ENCODE measurements at places on chromosomes 6 and 20.

GRCh38 chr20:7912551-7912950 is 27.7 kb downstream of the HAO1 start:
- no peak for DNase-seq

GRCh38 chr20:62728028-62728780 is 19.6 kb downstream of the NTSR1 start:
- no peak for DNase-seq

GRCh38 chr6:117992856-117993255 is 85.8 kb downstream of the SLC35F1 start:
- DNase-seq = no peak

DNA sequence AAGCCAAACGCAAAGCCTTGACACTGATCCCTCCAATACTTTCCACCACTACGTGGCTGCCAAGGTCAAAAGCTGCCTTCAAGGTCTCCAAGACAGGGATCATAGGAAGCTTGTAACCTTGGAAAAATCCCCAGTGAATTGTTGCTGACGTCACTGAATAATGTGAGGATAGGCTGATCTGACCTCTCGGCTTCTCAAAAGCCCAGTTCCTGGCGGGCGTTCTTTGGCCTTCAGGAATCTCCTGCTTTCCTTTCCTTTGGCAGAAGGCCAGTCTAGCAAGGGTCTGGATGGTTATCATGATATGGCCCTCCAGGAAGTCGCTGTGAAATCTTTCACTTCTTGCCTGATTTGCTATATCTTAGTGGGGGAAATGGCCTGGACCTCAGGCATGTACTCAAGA is 61.4 kb upstream of the TNFAIP3 start:
- no peak for DNase-seq

GRCh38 chr6:74581681-74582080 is 624.2 kb downstream of the COL12A1 start:
- no peak for DNase-seq

DNA sequence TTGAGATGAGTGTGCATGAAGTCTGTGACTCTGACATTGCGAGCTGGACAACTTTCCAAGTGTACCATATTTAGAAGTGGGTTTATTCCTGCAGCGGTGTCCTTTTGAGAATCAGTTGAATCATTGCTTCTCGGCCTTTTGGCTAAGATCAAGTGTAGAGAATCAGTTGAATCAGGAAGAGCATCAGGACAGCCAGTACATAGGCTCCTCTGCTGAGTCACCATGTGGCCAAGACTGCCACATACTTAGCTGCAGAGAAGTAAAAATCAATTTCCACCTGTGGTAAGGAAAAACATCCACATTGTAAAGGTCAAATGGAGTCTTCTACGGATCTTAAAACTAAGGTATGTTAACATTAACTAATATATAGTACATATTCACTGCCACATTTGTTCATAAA is 428.4 kb upstream of the MARCKS start:
- no peak for DNase-seq

DNA sequence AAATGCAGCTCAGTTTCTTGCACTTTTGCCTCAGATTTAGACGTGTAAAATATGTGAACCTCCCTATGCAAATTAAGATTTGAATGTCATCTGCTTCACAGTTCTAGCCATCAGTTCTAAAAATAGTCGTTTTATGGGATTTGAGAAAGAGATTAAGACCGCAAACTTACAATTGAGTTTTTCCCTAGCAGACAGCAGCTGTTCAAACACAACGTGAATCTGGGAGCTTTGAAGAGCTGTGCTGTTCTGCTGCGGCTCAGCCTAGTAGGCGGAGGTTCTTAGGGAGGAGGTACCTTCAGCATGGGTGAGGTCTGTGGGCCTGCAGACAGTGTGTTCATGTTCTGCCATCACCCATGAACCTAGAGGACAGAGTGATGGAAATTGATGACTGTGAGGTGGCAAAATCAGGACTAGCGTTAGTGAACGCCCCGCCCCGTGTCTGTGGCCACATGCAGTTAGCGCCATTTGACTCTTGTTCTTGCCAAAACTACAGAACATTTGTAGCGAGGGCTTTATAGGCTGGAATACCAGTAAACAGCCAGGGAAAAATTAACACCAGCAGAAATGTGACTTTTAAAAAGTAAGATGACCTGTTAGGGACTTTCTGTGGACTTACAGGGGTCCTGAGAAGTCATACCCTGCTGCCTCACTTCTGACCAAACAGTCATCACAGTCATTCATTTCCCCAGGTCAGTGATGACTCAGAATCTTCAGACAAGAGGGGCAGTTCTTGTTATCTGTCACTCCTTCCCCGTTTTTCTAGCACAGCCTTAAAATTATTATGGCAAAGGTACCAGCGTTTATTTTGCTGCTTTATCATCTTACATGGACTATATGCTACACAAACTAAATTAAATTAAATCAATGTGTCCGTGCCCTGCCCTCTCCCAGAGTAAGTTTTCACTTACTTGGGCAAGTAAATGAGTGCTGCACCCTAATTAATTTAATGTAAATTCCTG is 84.3 kb upstream of the TMEM181 start:
- DNase-seq = no peak

- no peak for DNase-seq
Observed at GRCh38 chr6:110635096-110635495, 158.7 kb upstream of the SLC22A16 start.

DNA sequence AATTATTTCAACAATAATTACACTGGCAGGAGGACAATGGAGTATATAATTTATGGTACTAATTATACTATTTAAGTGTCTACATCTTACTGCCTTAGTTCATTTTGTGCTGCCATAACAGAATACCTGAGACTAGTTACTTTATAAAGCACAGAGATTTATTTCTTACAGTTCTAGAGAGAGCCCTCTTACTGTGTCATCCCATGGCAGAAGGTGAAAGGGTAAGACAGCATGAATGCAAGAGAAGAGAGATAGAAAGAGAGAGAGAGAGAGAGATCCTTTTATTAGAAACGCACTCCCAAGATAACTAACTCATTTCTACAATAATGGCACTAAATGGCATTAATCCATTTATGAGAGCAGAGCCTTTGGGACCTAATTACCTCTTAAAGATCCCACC is 314.7 kb downstream of the EPM2A start:
- no peak for DNase-seq

- DNase-seq = no peak
Observed at GRCh38 chr6:36547646-36548400, 544 bp upstream of the STK38 start.
